ENCODE measurements at places on chromosomes 11 and 22.
A peak's percentile ranks its signal among the peaks of the same experiment; 100 is the strongest.

DNA sequence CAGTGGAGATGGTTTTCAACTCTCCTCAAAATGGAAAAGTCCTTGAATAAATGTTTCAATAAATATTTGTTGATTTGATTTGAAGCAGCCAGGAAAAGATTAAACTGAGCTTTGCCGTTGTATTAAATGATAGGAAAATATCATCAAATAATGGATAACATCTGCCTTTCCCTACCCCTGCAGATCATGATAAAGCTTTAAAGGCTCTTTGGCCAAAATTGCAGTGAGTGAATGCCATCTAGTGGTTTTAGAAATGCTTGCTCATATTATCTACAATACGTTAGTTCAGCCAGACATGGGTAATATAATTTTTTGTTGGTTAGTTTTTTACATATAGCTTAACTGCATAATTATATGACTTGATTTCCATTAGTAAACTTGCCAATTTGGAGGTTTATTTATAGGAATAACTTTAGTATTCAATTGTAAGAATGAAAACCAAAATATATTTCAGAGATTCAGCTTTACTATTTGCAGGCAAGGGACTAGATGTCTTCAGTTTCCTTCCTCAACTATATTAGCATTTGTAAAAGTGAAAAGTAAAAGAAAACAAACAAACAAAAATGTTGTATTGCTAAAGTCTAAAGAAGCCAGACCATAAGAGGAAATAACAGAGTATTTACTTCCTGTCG is 159.2 kb downstream of the MSANTD4 start:
- DNase-seq, result peak; percentile 27

DNA sequence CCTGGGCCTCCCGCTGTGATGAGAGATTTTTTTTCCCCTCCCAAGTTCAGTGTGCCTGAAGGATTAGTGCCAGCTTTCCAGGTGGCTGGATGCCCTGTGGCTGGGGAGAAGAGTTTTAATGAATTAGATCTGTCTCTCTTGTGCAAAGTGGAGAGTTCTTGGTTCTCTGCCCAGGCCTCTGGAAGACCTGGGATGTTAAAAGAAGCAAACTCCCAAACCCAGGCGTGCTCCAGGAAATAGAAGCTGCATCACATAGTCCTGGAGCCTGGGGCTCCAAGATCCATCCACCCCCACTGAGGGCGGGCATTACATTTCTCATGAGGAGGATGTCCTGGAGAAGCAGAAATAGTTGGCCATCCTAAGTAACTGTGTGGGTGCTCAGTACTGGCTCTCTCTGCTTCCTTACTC is 30.6 kb downstream of the SDHAF2 start:
- DNase-seq, result no peak

- no peak for DNase-seq
Observed at GRCh38 chr22:24981066-24981465, 28.6 kb downstream of the KIAA1671 start.

- DNase-seq, result peak; percentile 25
Observed at GRCh38 chr22:20750461-20751184, 23.3 kb upstream of the SERPIND1 start.

DNA sequence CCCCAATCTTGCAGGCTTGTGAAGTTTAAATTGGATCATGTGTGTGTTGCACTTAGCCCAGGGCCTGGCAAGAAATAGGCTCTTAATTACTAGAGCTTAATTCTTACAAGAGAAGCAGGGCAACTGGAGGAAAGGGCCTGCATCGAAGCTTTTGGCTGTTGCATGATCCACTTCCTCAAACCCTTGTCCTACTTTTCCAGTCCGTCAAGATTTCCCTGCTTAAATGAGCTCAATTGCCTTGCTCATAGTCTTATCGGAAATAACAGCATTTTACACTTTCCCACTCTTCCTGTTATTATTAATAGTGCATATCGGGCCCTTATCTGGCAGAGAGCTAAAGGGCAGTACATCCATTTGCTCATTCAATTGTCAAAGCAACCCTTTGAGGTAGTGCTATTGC is 18.1 kb downstream of the DTX4 start:
- DNase-seq, result no peak
